Activated CD4-positive, alpha-beta T cell treated with anti-CD3 and anti-CD28 coated beads, Interleukin-2, amount 10 ng/mL, durations not matched to agents 7 days and 5 days (primary cell): ENCODE measurements at places on chromosomes 5 and 9. TPM values are rescaled to one million over a fixed set of nuclear protein-coding genes. Genes with fewer than 3 reads are reported as not detected.

DNA sequence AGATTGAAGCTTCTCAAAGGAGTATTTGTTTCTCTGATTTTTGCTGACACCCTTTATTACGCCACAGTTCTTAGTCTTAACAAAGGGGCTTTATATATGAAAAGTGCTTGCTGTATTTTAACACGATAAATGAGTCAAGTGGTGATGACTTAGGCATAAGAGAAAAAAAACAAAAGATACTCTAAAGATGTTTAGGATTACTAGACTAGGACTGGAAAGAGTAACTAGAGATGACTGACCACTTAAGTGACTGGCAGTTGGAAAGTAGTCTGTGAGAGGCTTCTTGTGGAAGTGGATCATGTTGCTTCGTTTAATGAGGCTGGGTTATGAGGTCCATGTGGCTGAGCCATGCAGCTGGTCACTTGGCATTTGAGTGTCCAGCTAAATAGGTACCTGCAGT is 69.4 kb upstream of the ACTBL2 start:
- DNase-seq = no peak
- no peak overlapping the region for H3K4me3 ChIP-seq
- H3K36me3 ChIP-seq = no peaks in the 10 kb centered on the region
- H3K4me1 ChIP-seq = no peaks in the 10 kb centered on the region

GRCh38 chr9:88628811-88629210 is 93.8 kb downstream of the NXNL2 start:
- no peak for DNase-seq
- H3K4me3 ChIP-seq = no peak overlapping the region
- H3K4me1 ChIP-seq = no peaks in the 10 kb centered on the region
- no peak overlapping the region for H3K27ac ChIP-seq
- H3K27me3 ChIP-seq = peaks cover 2% of the 10 kb centered on the region

GRCh38 chr5:132291026-132291425 is 3.2 kb upstream of the SLC22A4 start:
- peaks cover 19% of the 10 kb centered on the region for H3K4me1 ChIP-seq
- H3K27me3 ChIP-seq = peaks cover 19% of the 10 kb centered on the region
- H3K4me3 ChIP-seq = no peak overlapping the region
- no peak overlapping the region for H3K27ac ChIP-seq

DNA sequence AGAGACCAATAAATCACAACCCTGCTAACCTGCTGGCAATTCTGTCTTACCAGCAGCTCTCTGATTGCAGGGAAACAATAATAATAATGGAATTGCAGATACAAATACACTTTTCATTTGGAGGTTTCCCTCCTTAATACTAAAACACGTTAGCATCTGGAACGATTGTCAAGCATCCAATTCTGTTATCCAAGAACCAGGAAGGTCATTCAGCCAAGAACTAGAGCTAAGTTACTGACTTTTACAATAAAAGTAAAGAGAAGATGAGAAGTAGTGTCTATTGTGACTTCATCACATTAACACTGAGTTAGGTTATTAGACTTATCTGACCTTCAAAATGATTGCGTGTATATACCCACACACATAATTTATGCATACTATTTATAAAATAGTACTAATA is 335.6 kb downstream of the BRINP1 start:
- H3K4me1 ChIP-seq = no peaks in the 10 kb centered on the region
- H3K27me3 ChIP-seq = no peaks in the 10 kb centered on the region
- H3K27ac ChIP-seq = no peak overlapping the region
- no peaks in the 10 kb centered on the region for H3K36me3 ChIP-seq

Gene FRMD3
- 1.1 TPM for total RNA-seq

Gene AGXT2
- total RNA-seq = not detected

- H3K27ac ChIP-seq = no peak overlapping the region
- H3K27me3 ChIP-seq = no peaks in the 10 kb centered on the region
- H3K4me3 ChIP-seq = no peak overlapping the region
- no peak for DNase-seq
- H3K4me1 ChIP-seq = no peaks in the 10 kb centered on the region
These were observed 22.8 kb downstream of the RALGDS start for GRCh38 chr9:133098104-133098754.

DNA sequence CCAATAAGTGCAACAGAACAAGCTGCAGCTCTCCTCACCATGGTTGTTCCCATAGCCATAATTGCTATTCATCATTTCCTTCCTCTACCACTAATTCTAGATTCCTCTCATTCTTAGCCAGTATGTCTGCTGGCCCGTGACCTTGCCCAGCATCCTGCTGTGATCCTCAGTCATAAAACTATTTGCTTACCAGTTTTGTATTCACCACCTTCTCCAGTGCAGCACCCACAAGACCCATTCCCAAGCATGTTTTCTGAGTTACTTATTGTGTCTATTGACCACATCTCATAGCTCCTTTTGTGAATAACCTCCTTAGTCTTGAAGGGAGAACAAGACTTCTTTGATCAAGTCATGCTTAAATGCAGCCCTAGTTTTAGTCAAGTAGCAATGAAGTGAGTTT is 488.0 kb upstream of the CTNND2 start:
- no peaks in the 10 kb centered on the region for H3K36me3 ChIP-seq
- H3K4me3 ChIP-seq = no peak overlapping the region
- DNase-seq = no peak
- no peaks in the 10 kb centered on the region for H3K4me1 ChIP-seq
- no peaks in the 10 kb centered on the region for H3K27me3 ChIP-seq

Gene ACO1
- 8.1 TPM for total RNA-seq

DNA sequence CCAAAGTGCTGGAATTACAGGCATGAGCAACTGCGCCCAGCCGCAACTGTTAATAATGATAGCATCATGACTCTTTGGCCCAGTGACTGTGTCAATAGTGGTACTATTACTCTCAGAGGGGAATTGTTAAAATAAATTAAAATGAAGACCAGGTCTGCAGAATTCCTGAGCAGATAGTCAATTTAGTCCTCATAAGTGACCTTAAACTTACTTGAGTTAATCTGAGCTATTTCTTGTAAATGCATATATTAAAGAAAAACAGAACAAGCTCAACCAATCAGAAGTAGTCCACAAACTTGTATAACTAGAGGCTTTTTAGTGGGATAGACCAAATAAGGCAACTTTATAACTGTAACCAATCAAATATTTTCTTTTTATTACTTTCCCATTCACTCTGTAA is 1.7 kb upstream of the RECK start:
- no peak for DNase-seq
- H3K36me3 ChIP-seq = peaks cover 3% of the 10 kb centered on the region
- no peak overlapping the region for H3K27ac ChIP-seq
- H3K27me3 ChIP-seq = peaks cover 27% of the 10 kb centered on the region
- peaks cover 23% of the 10 kb centered on the region for H3K4me1 ChIP-seq

Gene CNTFR
- not detected for total RNA-seq

DNA sequence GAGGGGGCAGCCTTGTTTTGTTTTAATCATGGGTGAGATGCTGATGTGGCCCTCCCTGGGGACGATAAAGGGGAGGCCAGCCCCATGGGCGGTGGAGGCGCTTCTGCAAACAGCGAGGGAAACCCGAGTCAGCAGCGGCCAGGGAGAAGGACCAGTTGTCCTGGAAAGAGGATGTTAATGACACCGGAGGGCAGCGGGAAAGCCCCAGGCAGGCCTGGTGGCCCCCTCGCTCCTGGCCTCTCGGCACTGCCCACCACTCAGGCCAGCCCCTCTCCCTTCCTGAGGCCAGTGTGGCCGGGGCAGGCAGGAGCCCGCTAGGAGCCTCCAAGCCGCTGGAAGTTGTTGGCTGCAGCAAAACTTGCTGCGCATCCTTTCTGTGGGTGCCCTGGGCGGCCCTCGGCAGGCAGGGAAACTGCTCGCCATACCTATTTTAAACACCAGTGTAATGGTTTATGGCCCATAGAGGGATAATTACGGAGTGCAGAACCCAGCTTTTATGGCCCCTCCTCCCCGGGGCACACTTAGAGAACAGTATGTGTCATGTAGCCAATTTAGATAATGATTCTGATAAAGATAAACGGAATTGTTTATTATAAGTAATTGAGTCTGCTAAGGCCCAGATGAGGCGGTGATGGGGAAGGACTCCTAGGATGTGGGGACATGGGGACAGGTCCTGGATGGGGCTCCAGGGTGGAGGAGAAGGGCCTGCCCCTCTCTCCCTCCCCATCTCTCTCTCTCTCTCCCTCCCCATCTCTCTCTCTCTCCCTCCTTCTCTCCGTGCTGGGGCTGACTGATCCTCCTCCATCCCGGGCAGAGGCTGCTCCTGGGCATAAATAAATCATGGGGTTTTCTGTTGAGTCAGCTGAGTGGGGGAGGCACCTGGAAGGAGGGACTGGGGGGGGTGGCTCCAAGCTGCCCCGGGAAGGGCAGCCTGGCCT is 36.9 kb downstream of the LMX1B start:
- H3K4me3 ChIP-seq = no peak overlapping the region
- H3K36me3 ChIP-seq = no peaks in the 10 kb centered on the region
- peaks cover 2% of the 10 kb centered on the region for H3K4me1 ChIP-seq
- H3K27me3 ChIP-seq = peaks cover 58% of the 10 kb centered on the region
- no peak for DNase-seq

Gene LRRC14B
- total RNA-seq = 0.17 TPM

DNA sequence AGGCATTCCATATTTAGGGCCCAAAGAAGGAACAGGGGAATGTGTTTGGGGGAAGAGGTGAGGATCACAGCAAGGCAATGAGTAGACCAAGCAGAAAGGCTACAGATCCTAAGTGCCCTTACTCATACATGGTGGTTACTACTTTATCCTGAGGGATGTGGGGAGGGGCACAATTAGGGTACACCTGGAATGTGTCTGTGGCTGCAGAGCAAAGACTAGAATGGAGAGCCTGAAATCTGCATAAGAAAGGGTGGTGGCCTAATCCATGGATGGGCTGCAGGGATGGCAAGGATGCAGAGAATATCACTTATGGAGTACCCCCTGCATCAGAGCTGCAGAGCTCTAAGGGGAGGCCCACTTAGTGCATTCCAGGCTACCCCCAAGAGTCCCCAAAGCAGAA is 352.6 kb upstream of the TRPC7 start:
- H3K27me3 ChIP-seq = no peaks in the 10 kb centered on the region
- no peak overlapping the region for H3K4me3 ChIP-seq
- H3K27ac ChIP-seq = no peak overlapping the region

DNA sequence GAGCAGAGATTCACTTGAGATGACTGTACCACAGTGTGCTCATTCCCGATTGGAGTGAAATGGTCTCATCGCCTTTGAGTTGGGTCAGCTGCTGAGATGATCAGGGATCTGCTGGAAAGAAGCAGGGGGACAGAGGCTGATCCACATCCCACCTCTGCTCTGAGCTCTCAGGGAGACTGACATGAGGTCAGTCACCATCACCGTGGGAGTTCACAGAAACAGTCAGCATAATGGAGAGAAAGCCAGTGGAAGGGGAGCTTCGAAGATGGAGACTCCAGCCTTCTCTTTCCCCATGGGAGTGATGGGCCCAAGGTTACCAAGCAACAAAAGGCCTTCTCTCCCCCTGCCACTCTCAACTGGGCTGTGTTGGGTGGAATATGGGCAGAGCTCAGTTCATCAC is 276.4 kb downstream of the CDK5RAP2 start:
- no peaks in the 10 kb centered on the region for H3K4me1 ChIP-seq
- no peaks in the 10 kb centered on the region for H3K36me3 ChIP-seq
- H3K4me3 ChIP-seq = no peak overlapping the region
- no peak overlapping the region for H3K27ac ChIP-seq
- no peak for DNase-seq

DNA sequence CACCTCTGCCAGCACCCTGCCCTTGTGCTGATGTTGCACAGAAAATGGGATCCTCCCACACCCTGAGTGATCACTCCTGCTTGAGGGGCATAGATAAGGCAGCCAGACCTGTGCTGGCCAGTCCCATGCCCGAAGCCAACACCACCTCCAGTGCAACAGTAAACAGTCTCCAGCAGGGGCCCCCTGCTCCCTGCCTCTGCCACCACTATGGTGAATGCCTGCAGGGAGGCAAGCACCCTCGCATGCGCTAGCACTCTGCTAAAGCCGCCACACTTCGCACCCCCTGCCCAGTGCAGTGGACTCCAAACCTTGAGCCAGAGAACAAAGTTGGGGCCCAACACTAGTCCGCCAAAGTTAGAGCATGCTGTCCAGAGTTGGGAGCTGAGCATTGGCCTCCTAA is 118.7 kb downstream of the PJA2 start:
- no peaks in the 10 kb centered on the region for H3K27me3 ChIP-seq
- H3K4me1 ChIP-seq = no peaks in the 10 kb centered on the region
- DNase-seq = no peak
- H3K4me3 ChIP-seq = no peak overlapping the region
- no peak overlapping the region for H3K27ac ChIP-seq

- H3K36me3 ChIP-seq = no peaks in the 10 kb centered on the region
- no peak for DNase-seq
- no peak overlapping the region for H3K27ac ChIP-seq
- H3K27me3 ChIP-seq = no peaks in the 10 kb centered on the region
- H3K4me1 ChIP-seq = no peaks in the 10 kb centered on the region
These were observed 370.0 kb downstream of the ZSWIM6 start for GRCh38 chr5:61701877-61702602.

- peaks cover 13% of the 10 kb centered on the region for H3K4me1 ChIP-seq
- H3K36me3 ChIP-seq = peaks cover 1% of the 10 kb centered on the region
- peak overlapping the region; percentile 86 for H3K4me3 ChIP-seq
- DNase-seq = peak; percentile 74
- H3K27ac ChIP-seq = peak overlapping the region; percentile 70
- H3K27me3 ChIP-seq = peaks cover 60% of the 10 kb centered on the region
These were observed 786 bp upstream of the NTNG2 start for GRCh38 chr9:132160802-132161742.

Gene MSH3
- total RNA-seq = 25.4 TPM
